Right atrium auricular region (tissue), 2 donors: ENCODE measurements at places on chromosomes 6 and 20. TPM values are rescaled to one million over a fixed set of nuclear protein-coding genes. Genes with fewer than 3 reads are reported as not detected.

The SOX18 gene
- 17.2 TPM for total RNA-seq

The SCUBE3 gene
- 0.59 TPM for total RNA-seq

The DEFB110 gene
- total RNA-seq = not detected

The KCNK16 gene
- not detected for total RNA-seq

The CD93 gene
- 51.6 TPM for total RNA-seq

The TTLL9 gene
- not detected for total RNA-seq

The GHRH gene
- total RNA-seq = 3.6 TPM

The CST7 gene
- 3.2 TPM for total RNA-seq

The LST1 gene
- total RNA-seq = 8.5 TPM

The ADAM33 gene
- 9.7 TPM for total RNA-seq

The CLPSL2 gene
- not detected for total RNA-seq

The ASIP gene
- 2.7 TPM for total RNA-seq

The ANKRD66 gene
- total RNA-seq = not detected

The PLAGL1 gene
- 6.8 TPM for total RNA-seq

The ANGPT4 gene
- total RNA-seq = not detected

The OR2H2 gene
- total RNA-seq = not detected

The PRR18 gene
- total RNA-seq = not detected

The MKKS gene
- total RNA-seq = 12.4 TPM

The LINC00237 gene
- not detected for total RNA-seq

The LPA gene
- total RNA-seq = not detected

The OARD1 gene
- 13.4 TPM for total RNA-seq

The HLA-DOA gene
- 15.6 TPM for total RNA-seq
